ENCODE measurements at places on chromosomes 3 and 15.
A peak's percentile ranks its signal among the peaks of the same experiment; 100 is the strongest.

DNA sequence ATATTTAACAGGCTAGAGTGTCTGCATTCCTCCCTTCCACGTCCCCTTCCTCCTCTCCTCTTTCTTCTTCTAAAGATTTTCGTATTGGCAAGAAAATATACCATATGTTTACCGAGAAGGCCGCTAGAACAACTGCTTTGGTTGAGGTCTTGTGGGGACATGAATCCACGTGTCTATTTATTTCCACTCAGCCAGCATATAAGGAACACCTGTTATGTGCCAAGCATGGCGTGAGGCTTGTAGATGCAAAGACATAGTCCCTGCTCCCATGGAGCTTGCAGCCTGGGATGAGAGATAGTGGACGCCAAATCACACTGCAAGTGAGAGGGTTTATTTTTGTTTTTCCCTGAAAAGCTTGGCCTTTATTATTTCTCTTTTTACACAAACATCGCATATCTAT, 57.1 kb downstream of the SLC7A14 start:
- H3K36me3 ChIP-seq: no peaks in the 10 kb centered on the region
- peaks cover 1% of the 10 kb centered on the region for H3K27me3 ChIP-seq
- no peak for DNase-seq
- H3K4me3 ChIP-seq: no peak overlapping the region

DNA sequence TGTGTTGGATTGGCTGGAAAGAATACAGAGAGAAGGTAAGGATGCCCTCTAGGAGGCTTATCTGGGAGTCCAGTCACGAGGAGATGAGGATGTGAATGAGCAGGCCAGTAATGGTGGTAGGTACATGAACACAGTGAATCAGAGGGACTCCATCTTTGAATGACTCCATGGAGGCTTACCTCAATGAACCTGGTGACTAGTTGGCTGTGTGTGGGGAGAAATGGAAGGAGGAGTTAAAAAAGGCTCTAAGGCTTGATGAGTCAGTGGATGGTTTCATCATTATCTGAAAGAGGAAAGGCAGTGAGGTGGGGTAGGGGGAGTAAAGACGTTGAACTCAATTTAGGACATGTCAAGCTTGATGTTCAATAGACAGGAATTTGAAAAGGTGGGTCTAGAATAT, 61.1 kb downstream of the KCNAB1 start:
- no peaks in the 10 kb centered on the region for H3K36me3 ChIP-seq
- no peak overlapping the region for H3K27ac ChIP-seq
- H3K27me3 ChIP-seq: no peaks in the 10 kb centered on the region
- DNase-seq: no peak
- no peak overlapping the region for H3K4me3 ChIP-seq
- no peaks in the 10 kb centered on the region for H3K4me1 ChIP-seq

DNA sequence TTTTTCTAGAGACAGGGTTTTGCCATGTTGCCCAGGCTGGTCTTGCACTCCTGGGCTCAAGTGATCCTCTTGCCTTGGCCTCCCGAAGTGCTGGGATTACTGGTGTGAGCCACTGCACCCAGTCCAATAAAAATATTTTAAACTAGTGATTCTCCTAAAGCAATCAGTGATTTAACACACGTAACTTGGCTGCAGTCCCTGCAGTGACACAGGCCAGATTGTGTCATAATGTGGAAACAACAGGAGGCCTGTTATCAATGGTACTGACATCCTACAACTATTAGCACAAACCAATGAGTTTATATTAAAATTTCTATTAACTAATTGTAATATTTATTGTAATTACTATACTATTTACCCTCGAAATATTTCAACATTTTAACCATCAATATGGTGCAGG, 1.6 kb upstream of the SEC61A1 start:
- peaks cover 37% of the 10 kb centered on the region for H3K4me1 ChIP-seq
- no peak for DNase-seq
- H3K4me3 ChIP-seq: no peak overlapping the region
- peaks cover 5% of the 10 kb centered on the region for H3K27me3 ChIP-seq

GRCh38 chr3:129695230-129695629, 88.8 kb upstream of the PLXND1 start:
- no peak overlapping the region for H3K4me3 ChIP-seq
- H3K4me1 ChIP-seq: no peaks in the 10 kb centered on the region
- no peak for DNase-seq
- no peaks in the 10 kb centered on the region for H3K36me3 ChIP-seq
- H3K27ac ChIP-seq: no peak overlapping the region
- no peaks in the 10 kb centered on the region for H3K27me3 ChIP-seq

GRCh38 chr3:132637590-132637989, 22.0 kb downstream of the ACAD11 start:
- H3K36me3 ChIP-seq: peaks cover 29% of the 10 kb centered on the region
- DNase-seq: no peak
- no peak overlapping the region for H3K4me3 ChIP-seq
- H3K4me1 ChIP-seq: no peaks in the 10 kb centered on the region
- no peaks in the 10 kb centered on the region for H3K27me3 ChIP-seq

- no peak overlapping the region for H3K4me3 ChIP-seq
- DNase-seq: no peak
- no peaks in the 10 kb centered on the region for H3K27me3 ChIP-seq
- H3K36me3 ChIP-seq: no peaks in the 10 kb centered on the region
- no peaks in the 10 kb centered on the region for H3K4me1 ChIP-seq
These were observed 170.6 kb upstream of the TSC22D2 start for GRCh38 chr3:150237490-150237889.

- H3K27ac ChIP-seq: no peak overlapping the region
- no peaks in the 10 kb centered on the region for H3K27me3 ChIP-seq
- H3K36me3 ChIP-seq: no peaks in the 10 kb centered on the region
- no peaks in the 10 kb centered on the region for H3K4me1 ChIP-seq
- no peak overlapping the region for H3K4me3 ChIP-seq
These were observed 237.9 kb downstream of the GAP43 start for GRCh38 chr3:115861166-115861733.

DNA sequence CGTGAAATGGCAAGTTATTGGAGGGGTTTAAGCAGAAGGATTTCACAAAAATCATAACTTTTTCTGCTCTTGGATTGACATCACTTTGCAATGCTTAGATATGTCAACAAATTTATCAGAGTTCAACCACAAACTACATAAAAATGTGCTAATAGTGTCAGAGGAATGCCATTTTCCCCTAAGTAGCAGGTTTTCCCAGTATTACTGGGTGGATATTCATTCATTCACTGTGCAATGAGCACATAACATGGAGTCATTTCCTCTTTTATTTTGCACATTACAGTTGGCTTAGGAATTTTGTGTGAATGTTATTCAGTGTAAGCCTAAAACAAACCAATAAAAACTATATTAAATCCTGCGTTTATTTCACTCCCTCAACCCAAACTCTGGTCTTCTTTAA, 537.3 kb upstream of the MCTP2 start:
- H3K4me1 ChIP-seq: no peaks in the 10 kb centered on the region
- no peak for DNase-seq
- no peak overlapping the region for H3K4me3 ChIP-seq
- no peaks in the 10 kb centered on the region for H3K36me3 ChIP-seq
- H3K27ac ChIP-seq: no peak overlapping the region

GRCh38 chr3:62592408-62592807, 219.1 kb upstream of the FEZF2 start:
- no peak overlapping the region for H3K4me3 ChIP-seq
- no peaks in the 10 kb centered on the region for H3K27me3 ChIP-seq
- DNase-seq: no peak
- no peaks in the 10 kb centered on the region for H3K36me3 ChIP-seq

DNA sequence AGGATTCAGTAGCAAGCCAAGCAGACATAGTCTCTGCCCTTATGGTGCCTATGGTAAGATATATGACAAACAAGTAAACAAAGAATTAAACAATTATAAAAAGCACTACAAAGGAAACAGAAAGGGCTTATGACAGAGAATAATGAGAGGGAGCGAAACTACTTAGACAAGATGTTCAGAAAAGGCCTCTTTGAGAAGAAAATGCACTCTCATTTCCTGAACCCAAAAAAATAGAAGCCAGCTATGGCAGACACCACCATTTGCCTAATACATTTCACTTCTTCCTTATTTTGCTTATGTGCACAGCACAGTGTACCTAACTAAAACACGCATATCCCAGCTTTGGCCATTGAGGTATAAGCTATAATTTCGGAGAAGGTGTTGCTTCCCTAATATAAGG, 465.5 kb upstream of the PPP2R3A start:
- DNase-seq: no peak
- no peaks in the 10 kb centered on the region for H3K27me3 ChIP-seq
- H3K4me1 ChIP-seq: no peaks in the 10 kb centered on the region
- no peak overlapping the region for H3K4me3 ChIP-seq
- H3K36me3 ChIP-seq: no peaks in the 10 kb centered on the region
- no peak overlapping the region for H3K27ac ChIP-seq

DNA sequence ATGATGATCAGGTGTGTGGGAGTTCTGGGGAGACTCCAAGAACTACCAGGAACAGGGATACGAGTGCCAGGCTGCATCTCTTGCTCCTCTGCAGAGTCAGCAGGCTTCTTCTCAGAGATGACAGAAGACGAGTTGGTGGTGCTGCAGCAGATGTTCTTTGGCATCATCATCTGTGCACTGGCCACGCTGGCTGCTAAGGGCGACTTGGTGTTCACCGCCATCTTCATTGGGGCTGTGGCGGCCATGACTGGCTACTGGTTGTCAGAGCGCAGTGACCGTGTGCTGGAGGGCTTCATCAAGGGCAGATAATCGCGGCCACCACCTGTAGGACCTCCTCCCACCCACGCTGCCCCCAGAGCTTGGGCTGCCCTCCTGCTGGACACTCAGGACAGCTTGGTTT, 7.9 kb downstream of the PRRT3 start:
- no peak overlapping the region for H3K4me3 ChIP-seq
- no peaks in the 10 kb centered on the region for H3K36me3 ChIP-seq
- no peaks in the 10 kb centered on the region for H3K27me3 ChIP-seq
- no peak for DNase-seq

DNA sequence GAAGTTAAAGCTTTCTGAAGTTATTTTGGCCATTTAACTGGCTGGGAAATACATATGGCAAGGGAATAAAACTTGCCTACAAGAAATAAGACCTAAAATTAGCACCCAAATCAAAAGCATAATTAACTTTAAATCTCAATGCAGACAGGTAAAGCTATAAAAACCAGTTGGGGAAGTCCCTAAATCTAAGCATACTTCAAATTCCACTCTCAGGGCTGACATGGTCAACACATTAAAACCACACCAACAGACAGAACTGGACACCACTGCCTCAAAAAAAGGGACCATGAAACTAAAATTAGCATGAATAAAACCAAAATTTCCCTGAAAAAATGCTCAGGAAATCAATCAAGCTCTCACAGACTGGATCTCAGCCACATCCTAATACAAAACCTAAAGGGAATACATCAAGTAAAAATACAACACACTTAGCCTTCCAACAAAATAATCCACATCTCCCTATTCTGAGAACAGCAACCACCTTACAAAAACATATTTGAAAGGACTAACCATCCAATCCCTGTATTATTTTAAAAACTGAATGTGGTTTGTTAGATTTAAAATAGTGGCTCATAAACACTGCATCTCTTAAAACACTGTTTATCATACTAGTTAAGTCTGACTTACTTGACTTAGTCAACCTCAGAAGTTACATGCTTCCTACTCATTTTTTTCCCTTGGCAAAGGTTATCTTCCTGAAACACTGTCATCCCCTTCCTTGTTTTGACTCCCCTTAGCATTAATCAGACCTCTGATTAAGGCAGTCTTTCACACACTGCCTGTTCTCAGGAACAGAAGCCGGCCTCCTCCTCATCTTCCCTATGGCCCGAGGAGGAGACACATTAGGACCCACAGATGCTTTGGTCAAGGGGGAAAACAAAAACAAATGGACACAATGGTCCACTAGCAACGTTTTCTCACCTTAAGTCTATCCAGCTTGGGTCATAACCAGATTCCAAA, 8.3 kb downstream of the TRA2B start:
- no peaks in the 10 kb centered on the region for H3K27me3 ChIP-seq
- H3K36me3 ChIP-seq: peaks cover 55% of the 10 kb centered on the region
- peaks cover 90% of the 10 kb centered on the region for H3K4me1 ChIP-seq
- H3K4me3 ChIP-seq: peak overlapping the region; percentile 97
- H3K27ac ChIP-seq: peak overlapping the region; percentile 62
- no peak for DNase-seq

DNA sequence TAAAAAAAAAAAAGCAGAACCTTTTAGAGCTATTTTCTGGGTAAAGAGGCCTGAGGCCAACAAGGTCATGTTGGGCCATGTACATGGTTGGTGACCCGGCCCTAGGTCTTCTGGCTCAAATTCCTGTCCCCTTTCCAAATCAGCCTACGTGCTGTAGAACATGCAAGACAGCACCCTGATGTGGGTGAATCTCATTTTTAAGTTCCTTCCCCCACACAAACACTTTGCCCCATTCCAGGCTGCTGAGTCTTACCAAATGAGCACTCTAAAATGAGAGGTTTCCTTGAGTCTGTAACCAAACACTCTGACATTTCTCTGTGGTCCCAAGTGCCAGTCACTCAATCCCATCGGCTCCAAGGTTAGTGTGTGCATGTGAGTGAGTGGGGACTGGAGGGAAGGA, 9.4 kb downstream of the BCL6 start:
- H3K27me3 ChIP-seq: no peaks in the 10 kb centered on the region
- no peak for DNase-seq
- peaks cover 38% of the 10 kb centered on the region for H3K4me1 ChIP-seq
- H3K27ac ChIP-seq: no peak overlapping the region
- H3K36me3 ChIP-seq: peaks cover 12% of the 10 kb centered on the region

DNA sequence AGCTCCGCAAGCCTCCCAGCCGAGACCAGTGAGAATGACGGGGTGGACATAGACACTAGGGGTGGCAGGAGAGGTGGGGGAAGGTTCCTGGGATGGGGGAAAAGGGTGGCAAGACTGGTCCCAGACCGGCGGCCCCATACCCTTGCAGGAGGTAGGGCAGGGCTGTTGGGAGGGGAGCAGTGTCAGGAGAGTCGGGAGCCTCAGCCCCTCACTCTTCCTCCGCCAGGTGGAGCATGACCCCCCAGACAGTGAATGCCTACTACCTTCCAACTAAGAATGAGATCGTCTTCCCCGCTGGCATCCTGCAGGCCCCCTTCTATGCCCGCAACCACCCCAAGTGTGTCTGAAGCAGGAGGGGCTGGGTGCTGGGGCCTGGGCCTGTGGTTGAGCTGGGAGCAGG, 8.7 kb upstream of the PSMD2 start:
- no peaks in the 10 kb centered on the region for H3K4me1 ChIP-seq
- peaks cover 3% of the 10 kb centered on the region for H3K27me3 ChIP-seq
- DNase-seq: no peak
- H3K36me3 ChIP-seq: no peaks in the 10 kb centered on the region

GRCh38 chr15:92781925-92782453, 118.1 kb upstream of the CHD2 start:
- no peaks in the 10 kb centered on the region for H3K36me3 ChIP-seq
- H3K27ac ChIP-seq: no peak overlapping the region
- H3K4me3 ChIP-seq: no peak overlapping the region
- DNase-seq: no peak

GRCh38 chr3:14494973-14495300, 45.2 kb downstream of the GRIP2 start:
- no peaks in the 10 kb centered on the region for H3K36me3 ChIP-seq
- no peak overlapping the region for H3K27ac ChIP-seq
- H3K27me3 ChIP-seq: no peaks in the 10 kb centered on the region
- no peak overlapping the region for H3K4me3 ChIP-seq

DNA sequence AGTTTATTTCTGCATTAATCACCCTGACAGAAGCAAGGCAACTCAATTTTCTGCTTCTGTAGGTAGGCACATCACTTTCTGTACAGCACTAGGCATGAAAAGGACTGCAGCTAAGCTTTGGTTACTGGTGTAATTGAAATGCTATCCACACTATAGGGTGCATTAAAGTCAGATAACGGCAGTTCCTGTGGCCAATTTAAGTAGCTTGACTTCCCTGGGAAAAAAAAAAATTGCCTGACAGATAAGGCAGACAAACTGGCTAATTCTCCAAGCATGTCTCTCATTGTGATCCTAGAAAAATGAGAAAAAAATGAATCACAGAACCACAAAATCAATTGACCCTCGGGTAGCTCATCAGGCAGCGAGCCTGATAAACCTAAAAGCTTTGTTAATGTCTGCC, 151.4 kb downstream of the MEIS2 start:
- no peaks in the 10 kb centered on the region for H3K4me1 ChIP-seq
- H3K36me3 ChIP-seq: no peaks in the 10 kb centered on the region
- no peak overlapping the region for H3K27ac ChIP-seq
- DNase-seq: no peak
